ENCODE measurements at places on chromosomes 5 and 9. TPM values are rescaled to one million over a fixed set of nuclear protein-coding genes. Genes with fewer than 3 reads are reported as not detected.

OR1Q1 gene
- 0.69 TPM for total RNA-seq

DMRT3 gene
- not detected for total RNA-seq

RLN2 gene
- 1.9 TPM for total RNA-seq

SLC6A18 gene
- total RNA-seq, result not detected

GADD45G gene
- 18.7 TPM for total RNA-seq

IRX1 gene
- total RNA-seq, result not detected

LCN6 gene
- not detected for total RNA-seq

CDH9 gene
- not detected for total RNA-seq

OCLN gene
- total RNA-seq, result 6.2 TPM

STOM gene
- total RNA-seq, result 12.9 TPM

GRIN3A gene
- total RNA-seq, result 0.05 TPM

SLC45A2 gene
- total RNA-seq, result not detected

TSSK1B gene
- total RNA-seq, result not detected

Measured in naive thymus-derived CD4-positive, alpha-beta T cell (primary cell).